ENCODE measurements at places on chromosomes 1 and 21.

- peak; percentile 19 for DNase-seq
These were observed 34.9 kb upstream of the SCYL3 start for GRCh38 chr1:169928438-169929209.

DNA sequence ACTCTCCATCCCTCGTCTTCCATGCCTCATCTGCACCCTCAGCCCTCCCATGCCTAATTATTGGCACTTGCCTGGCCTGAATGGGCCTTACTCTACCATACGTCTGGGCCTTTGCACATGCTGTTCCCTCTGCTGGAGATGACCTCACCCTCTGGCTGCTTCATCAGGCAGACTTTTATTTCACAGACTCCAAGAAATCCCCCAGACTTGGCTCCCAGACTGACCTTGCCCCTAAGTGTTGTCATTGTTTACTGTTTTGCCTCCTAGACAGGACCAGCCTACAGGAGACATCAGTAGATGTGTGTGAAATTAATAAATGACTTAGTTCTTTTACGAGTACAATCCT lies 5.2 kb upstream of the AHDC1 start:
- DNase-seq: no peak

DNA sequence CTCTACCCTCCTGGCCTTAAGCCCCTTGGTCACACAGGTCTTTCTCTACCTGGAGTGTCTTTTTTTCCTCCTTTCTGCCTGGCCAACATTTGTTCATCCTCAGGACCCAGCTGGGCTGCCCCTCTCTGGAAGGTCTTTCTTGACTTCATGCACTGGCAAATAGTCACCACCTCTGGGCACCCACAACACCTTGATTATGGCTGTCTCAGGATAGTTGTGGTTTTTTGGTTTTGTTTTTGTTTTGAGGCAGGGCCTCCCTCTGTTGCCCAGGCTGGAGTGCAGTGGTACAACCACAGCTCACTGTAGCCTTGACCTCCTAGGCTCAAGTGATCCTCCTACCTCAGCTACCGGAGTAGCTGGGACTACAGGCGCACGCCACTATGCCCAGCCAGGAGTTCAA lies 10.8 kb downstream of the RPS6KA1 start:
- no peak for DNase-seq

GRCh38 chr1:151817353-151817730 lies 12.1 kb upstream of the LINGO4 start:
- no peak for DNase-seq

- DNase-seq: no peak
These were observed 13.4 kb downstream of the PKN2 start for GRCh38 chr1:88697503-88697902.

DNA sequence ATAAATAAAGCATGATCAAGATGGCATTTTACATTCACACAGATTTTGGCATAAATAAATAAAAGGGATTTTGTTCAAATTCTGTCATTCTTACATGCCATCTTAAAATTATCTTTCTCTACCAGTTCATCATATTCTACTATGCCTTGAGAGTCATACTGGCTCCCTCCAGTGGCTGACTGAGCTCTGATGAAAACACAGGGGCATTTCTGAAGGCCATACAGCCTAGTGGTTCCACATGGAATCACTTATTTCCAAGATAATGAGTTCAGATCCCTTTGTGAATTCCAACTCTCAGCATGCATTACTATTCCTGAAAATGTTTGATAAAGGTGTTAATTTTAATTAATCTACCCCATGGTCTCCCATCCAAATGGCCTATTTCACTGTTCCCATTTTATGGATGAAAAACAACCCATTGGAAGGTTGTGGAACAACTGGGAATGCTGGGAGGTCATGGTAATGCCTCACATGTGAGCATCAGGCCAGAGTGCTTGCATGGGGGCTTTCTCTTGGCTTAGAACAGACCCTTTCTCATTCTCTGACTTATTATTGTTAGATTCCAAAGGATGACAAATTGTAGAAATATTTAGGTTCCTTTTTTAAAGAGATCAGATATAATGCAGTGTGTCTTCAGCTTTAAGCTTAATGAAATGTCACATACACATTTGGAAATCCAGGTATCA lies 622.4 kb upstream of the PKN2 start:
- DNase-seq: peak; percentile 28

- no peak for DNase-seq
These were observed 7.2 kb upstream of the GNG12 start for GRCh38 chr1:67840449-67840848.

DNA sequence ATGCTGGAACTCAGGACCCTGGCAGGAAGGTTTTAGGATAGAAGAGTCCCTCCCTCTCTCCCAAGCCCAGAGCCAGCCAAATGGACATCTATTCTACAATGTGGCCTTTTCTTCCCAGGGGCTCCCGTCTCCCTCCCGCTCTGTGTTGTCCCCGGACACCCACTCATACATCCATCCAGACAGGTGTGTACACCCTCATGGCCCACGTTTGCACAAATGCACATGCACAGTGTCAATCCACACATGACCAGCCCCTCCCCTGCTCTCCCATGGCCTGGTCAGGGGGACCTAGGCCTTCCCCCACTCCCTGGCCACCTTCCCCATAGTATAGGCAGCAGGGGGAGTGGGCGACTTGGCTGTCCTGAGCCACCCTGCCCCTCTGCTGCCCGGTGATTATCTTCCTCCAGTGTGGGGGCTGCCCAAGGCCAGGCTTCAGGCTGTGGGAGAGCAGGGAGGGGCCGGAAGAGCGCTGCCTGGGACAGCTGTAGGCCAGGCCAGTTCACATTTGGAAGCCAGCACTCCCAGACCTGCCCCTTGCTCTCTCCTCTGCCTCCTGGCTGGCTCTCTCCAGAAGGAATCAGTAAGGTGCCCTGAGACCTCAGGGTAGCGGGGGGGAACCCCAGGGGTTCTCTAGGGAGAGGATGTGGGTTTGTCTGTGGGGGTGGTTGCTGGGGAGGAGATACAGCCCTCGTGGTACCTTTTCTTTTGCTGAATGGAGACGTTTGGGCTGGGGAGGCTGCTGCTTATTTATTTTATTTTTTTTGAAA lies 4.1 kb upstream of the PTPN7 start:
- no peak for DNase-seq

- no peak for DNase-seq
These were observed 13.1 kb downstream of the MAP1LC3C start for GRCh38 chr1:241985787-241986186.

DNA sequence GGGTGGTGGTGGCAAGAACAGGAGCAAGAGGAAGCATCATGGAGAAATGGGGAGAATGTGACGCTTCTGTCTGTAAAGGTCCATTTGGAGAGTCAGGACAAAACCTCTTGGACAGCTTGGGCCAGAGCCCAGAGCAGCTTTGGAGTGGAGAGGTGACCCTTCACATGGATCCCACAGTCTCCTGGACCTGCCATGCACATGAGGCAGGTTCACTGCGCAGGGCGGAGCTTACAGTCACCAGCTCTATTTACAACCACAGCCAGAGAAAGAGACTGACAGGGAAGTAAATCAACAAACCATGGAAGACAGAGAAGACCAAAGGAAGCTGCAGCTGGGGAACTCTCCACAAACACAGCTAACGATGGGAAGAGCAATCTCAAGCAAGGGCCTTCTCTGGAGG lies 828 bp upstream of the RGS8 start:
- no peak for DNase-seq

DNA sequence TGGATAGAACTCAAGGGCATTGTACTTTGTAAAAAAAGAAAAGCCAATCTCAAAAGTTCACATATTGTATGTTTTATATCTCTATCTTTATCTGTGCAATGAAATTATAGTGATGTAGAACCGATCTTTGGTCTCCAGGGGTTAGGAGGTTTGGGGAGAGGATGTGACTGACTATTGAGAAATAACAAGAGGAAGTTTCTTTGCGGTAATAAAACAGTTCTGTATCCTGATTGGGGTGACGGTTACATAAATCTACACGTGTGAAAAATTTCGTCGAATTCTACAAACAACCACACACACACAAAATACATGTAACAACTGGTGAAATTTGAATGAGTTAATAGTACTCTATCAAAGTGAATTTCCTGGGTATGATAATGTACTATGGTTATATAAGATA lies 10.6 kb upstream of the OR2T33 start:
- no peak for DNase-seq

GRCh38 chr1:244615301-244615700 lies 37.6 kb upstream of the DESI2 start:
- DNase-seq: no peak

DNA sequence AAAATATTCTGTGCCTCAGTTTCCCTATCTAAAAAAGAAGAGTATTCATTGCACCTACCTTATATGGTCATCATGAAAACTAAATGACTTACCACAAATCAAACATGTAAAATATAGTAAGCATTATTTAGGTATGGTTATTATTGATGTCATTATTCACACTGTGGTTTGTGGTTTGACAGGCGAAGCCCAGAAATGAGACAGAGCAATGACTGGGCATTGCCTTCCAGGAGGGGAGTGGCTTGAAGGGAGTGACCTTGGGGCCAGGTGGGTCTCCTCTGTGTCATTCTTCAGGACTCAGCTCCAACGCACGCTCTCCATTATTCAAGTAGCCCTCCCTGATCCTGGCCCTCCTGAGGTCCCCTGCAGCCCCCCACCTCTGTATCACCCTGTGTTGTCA lies 133.7 kb downstream of the DMRTA2 start:
- no peak for DNase-seq

DNA sequence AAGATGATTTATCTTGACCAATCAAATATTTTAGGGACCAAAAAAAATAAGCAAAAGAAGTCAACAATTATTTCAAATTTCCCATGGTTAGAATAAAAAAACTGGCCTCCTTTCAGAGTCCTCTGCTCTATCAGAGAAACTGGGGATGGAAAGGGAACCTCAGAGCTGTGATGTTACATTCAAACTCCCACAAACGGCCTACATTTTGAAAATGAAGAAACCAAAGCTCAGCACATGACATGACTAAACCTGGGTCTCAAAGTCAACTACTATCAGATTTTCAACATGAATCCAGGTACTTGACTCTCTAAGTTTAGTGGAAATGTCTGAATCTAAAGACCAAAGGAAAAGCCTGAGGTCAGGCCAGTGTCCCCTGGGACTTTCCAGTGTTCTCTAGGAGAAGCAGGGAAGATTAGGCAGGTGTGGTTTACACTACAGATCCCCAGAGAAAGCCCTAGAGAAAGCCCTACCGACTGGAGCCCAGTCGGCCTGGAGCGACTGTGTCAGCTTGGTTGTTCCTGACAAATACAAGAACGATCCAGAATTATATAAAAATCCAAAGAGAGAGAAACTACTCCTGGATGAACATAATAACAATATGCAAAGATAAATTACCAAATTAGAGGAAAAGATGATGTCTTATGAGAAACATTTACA lies 24.8 kb downstream of the JAK1 start:
- DNase-seq: no peak

- no peak for DNase-seq
These were observed 8.1 kb downstream of the DNASE2B start for GRCh38 chr1:84406346-84406861.

DNA sequence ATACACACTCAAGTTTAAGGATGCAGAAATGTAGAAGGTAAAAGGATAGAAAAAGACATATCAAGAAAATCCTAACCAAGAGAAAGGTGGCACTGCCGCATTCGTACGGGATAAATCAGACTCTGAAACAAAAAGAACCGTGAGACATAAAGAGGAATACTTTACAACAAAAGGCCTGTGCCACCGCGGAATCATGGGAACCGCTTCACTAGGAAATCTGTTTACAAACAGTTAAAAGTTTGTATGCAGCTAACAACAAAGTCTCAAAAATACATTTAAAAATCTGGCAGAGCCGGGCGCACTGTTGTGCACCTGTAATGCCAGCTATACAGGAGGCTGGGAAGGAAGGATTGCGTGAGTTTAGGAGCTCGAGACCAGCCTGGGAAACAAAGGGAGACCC lies 8.1 kb downstream of the WRAP73 start:
- no peak for DNase-seq

DNA sequence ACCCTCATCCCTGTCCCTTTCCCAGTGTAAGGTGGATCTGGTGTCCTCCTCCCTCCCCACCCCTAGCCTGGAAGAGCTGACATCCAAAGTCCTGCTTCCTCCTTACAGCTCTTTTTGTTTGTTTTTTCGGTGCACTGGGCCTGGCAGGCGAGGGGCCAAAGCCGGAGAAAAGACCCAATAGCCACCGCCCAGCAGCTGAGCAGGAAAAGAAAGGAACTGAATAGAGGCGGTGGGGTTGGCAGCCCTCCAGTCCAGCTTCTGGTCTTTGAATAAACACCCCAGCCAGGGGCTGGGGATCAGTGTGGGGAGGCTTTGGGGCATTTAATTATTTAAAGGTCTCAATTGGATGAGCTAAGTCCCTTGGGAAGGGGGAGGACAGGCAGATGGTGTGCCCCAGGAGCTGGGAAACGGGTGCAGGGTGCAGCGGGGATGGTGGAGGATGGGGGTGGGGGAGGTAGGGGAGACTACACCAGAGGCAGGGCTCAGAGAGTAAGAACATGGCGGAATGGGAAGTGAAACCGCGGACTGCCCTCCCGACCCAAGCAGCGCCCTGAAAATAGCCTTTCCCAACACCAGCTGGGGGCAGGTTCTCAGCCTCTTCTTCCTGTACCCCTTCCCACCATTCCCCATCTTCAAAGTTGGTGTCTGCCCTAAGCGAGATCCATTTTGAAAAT lies 20.2 kb downstream of the BTG2 start:
- no peak for DNase-seq

DNA sequence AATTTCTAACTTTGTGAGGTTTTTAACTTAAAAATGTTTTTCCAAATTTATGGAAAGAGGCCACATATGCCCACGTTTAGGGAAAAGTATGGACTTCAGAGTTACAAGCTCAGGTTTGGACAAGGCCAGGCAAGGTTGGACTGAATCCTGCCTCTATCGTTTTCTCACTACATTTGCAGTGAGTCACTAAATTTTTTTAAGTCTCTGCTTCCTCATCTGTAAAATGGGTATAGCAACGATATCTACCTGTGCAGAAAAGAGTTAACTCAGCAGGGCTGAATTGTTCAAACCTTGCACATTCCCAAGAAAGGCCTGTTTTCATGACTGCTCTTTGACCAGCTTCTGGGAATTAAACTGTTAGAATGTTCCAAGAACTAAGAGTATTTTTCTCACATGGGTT lies 159.1 kb downstream of the LTN1 start:
- DNase-seq: no peak

GRCh38 chr1:245772325-245772724 lies 617.5 kb downstream of the KIF26B start:
- no peak for DNase-seq

DNA sequence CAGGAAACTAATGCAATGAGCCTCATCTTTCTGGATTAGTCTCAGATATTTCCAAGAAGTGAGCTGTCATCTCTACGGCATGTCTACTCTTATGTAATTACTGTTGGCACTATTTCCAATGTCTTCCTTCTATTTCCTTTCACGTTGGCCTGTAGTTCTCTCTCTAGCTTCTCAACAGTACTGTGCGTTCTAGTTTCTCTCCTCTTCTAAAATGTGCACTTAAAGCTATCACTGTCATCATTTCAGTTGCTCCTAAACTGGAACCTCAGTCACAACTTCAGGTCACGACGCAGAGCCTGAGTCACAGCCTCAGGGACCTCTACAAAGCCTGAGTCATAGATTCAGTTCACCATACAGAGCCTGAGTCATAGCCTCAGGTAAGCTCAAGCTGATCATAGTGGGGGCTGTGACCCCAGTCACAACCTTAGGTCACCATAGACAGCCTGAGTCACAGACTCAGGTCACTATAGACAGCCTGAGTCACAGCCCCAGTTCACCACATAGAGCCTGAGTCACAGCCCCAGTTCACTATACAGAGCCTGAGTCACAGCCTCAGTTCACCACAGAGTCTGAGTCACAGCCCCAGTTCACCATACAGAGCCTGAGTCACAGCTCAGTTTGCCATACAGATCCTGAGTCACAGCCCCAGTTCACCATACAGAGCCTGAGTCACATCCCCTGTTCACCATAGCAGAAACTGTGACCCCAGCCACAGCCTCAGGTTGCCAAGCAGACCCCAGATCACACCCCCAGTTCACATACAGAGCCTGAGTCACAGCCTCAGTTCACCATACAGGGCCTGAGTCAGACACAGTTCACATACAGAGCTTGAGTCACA lies 13.0 kb downstream of the WNT9A start:
- DNase-seq: peak; percentile 57

Measured in GDM1 (cell line).